Activated CD4-positive, alpha-beta T cell treated with anti-CD3 and anti-CD28 coated beads, Interleukin-2, Interleukin-4, amounts not matched to agents 100 ng/mL and 50 ng/mL, durations not matched to agents 16 hours and 8 hours (primary cell): ENCODE measurements at places on chromosomes 2 and 18.

DNA sequence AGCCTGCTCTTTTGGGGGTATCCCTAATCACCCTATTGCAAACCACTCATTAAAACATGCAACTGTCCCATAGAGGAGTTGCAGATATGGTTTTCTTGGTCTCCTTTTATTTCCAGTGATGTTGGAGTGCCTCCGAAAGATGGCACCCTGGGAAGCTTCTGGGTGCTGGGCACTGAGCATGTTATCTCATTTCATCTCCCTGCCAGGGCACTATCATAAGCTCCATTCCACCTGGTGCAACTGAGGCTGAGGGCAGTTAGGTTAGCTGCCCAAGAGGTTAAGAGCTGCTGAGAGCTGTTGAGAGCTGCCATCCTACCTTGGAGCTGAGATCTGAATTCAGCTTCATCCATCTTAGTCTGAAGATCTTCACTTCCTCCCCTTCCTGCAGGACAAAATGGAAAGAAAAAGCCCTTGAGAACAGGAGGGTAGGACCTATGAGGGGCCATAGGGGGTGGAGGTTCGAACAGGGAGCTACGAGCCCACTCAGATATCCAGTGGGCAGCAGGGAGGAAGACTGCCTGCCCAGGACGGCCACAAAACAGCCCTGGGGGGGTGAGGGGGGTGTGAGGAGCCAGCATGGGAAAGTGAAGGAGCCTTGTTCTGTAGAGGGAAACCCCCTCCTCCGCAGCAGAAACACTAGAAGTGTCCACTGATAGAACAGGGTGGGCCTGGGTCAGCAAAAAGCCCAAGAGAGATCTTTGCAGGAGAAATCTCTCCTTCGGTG lies 202.5 kb downstream of the ZFP36L2 start:
- DNase-seq = no peak

DNA sequence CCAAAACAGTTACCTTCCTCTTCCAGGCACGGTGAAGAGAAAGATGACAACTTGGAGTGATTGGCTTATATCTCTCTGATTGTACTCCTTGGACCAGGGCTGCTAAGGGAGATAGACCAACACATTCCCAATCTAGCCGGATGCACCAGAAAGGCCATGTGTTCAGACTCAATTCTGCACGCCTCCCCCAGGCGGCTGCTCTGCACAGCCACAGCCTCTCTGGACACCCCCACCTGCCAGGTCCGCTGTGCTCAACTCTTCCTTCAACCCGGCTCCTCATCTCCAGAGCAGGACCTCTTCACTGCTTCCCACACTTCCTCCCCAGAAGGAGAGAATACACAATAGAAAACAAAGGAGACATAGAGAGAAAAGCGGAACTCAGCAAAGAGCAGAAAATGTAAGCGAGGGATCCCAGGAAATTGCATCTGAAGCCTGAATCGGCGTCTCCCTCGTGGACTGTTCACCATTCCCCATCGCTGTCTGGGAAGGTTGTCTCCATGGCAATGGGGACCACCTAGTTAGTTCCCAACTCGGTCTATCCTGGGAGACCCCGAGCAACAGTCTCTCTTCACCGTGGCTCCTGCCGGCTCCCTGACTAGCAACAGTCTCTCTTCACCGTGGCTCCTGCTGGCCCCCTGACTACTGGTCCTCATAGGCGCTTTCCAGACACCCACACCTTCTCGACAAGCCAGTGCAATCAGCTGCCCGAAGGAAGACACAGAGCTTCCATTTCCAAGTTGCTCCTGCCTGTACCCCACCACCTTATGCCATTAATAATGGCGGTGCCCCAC lies 361.7 kb upstream of the MYT1L start:
- no peak for DNase-seq

DNA sequence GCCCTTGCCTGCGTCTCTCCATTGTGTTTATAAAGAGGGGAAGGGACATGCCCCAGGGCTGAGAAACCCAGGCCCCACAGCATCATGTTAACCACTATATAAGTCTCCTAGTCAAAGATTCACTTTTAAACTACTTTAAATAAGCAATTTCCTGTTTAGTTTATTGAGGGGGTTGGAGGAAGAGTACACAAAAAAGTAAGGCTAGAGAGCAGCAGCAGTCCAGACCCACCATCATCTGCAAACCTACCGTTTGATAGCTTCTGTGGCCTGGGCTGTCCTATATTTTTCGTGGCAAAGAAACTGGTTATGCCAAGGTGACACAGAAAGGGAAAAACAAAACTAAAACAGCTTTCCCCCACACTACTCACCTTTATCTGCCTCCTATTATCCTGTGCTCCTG lies 646.1 kb downstream of the IRS1 start:
- DNase-seq = no peak

DNA sequence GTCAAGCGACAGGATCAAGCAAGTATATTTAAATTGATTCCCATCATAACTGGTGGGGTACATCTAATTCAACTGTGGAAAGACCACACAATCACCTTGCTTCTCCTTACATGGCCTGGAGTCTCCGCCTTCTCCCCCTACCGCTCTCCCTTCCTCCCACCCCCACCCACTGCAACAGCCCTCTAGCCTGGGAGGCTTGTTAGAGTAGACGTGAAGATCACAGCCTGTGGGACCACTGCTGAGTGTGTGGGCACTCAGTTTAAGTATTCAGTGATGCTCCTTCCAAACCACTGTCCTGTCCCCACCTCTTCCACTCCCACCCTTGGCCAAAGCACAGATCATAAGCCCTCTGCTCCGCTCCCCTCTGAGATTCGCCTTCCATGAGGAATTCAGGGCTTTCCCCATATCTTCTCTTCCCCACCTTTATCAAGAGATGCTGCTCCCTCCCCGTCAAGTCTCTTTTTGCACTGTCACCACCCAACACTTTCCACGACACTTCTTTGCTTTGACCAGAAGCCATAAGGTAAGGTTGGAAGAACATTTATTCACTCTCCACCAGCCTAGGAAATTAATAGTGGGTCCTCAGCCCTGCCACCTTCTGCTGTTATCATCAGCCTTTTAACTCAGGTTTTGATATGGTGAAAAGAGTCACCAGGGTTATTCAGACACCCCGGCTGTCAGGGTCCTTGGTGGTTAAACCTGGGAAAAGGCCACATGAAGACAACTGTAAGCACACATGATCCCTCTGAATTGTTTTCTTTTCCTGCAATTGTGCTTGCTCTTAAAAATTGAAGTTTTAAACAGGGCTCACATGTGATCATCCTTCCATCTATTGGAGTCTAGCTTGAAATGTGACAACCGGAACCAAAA lies 1.7 kb downstream of the METTL4 start:
- DNase-seq = no peak

DNA sequence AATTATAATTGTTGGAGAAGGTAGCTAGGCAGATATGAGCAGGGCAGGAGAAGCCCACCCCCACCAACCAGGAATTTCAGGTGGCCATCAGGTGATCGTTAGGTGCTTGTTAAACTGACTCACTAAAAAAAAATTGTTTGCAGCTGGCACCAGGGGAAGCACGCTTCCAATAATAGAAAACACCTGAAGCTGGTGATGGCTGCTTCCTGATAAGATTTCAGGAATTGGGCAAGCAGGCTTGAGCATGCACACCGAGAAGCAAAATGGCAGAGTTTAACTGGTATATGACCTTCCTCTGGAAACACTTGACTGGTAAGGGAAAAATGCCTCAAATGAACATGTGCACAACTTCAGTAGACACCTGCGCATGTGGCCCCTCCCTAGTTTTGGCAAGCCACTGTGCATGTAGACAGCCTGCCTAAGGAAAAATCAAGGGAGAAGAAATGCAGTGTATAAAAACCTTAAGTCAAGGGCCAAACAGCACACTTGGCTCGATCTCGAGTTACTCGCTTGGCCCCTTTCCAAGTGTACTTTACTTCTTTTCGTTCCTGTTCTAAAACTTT lies 292.8 kb downstream of the CCDC85A start:
- no peak for DNase-seq
